ENCODE measurements at places on chromosomes 12 and 14. TPM values are rescaled to one million over a fixed set of nuclear protein-coding genes. Genes with fewer than 3 reads are reported as not detected.

- peak; percentile 40 for DNase-seq
Measured at GRCh38 chr12:106245767-106246166, 2.1 kb downstream of the CKAP4 start.

CDKN3 gene
- 177 TPM for total RNA-seq

GRCh38 chr12:57309420-57309819, 58.4 kb upstream of the STAC3 start:
- DNase-seq = no peak

DNA sequence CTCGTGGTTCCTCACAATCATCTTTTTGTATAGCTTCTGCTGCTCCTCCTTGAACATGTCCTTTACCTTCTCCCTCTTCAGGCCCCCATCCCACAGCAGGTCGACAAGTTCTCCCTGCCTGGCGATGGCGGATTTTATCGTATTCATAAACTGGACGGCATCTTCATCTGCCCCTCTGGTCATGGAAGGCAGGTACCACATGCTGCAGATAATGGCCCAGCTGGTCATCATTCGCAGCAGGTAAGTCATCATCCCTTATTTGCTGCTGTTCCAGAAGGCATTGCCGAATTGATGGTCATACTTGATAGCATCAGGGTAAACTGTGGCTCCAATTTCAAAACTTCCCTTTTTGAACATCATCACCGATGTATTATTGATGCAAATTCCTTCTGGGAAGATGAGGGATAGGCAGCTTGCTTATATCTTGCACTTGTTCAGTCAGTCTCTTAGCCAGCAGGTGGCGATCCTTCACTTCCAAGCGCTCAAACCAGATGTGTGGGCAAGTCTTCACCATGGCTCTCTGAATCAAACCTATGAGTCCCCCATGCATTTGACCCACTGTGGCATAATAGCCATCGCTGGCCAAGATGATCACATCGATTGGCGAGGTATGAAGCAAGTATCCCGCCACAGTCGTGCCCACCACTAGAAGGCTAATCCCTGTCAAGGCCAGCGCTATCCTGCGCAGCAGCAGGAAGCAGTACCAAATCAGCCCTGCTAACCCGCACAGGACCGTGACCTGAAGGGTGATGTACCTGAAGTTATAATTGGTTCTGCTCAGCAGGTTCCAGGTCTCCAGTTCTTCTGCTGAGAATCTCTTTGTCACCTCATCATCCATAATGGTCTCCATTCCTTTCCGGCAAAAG, 381.5 kb upstream of the STXBP6 start:
- peak; percentile 40 for DNase-seq

GRCh38 chr12:131121705-131122405, 168.1 kb downstream of the ADGRD1 start:
- DNase-seq = no peak

DNA sequence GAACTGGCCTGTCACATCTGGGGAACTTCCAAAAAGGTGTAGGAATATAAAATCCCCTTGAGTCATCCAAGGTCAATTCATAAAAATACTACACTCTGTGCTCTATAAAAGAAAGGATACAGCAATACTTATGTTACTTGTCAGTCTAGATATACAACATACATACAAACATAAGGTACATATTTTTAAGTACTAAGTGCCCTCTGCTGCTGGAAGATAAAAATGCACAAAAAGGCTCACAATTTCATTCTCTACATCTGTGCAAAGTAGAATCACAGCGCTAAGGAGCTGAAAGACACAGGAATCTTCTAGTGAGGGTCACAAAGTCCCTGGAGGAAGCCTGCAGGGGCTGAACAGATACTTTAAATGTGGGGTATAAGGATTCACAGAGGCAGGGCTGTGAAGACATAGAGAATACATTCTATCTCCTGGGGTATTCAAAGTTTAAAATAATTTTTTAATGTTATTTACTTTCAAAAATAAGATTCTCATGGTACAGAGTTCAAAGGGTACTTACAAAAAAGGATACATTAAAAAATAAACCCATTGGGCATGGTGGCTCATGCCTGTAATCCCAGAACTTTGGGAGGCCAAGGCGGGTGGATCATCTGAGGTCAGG, 10.2 kb upstream of the GOLGA5 start:
- peak; percentile 70 for DNase-seq

- no peak for DNase-seq
Measured at GRCh38 chr12:107330831-107331431, 237.6 kb upstream of the CRY1 start.

ESPL1 gene
- 12.3 TPM for total RNA-seq

PLEK2 gene
- total RNA-seq = 5.9 TPM

DNA sequence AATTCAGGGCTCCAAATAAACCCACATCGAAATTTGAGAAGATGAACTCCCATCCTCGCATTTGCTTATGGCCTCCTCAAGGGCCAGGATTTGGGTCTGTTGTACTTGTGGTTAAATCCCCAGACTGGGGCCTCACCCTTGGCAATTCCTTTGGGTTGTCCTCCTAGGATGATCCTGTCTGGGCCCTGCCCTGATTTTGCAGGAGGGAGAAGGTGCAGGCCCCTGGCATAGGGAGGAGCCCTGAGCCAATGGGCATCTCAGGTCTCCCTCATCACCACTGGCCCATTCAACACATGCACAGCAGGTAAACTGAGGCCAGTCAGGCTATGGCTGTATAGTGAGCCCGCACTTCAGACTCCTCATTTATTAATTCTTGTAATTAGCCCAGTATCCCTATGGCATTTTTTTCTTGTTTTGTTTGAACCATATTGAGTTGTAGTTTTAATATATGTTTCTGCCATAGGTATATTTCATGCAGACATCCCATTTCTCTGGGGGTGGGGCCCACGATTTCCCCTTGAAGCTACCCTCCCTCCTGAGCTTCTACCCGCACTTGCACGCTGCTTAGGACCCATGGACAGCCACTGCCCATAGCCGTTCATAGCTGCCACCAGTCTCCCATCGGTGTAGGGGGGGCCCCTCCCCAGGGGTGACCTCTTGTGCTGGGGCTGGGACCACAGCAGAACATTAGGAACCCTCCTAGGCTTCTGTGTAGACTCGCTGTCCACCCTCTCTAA, 67.1 kb upstream of the DDX11 start:
- no peak for DNase-seq

DNA sequence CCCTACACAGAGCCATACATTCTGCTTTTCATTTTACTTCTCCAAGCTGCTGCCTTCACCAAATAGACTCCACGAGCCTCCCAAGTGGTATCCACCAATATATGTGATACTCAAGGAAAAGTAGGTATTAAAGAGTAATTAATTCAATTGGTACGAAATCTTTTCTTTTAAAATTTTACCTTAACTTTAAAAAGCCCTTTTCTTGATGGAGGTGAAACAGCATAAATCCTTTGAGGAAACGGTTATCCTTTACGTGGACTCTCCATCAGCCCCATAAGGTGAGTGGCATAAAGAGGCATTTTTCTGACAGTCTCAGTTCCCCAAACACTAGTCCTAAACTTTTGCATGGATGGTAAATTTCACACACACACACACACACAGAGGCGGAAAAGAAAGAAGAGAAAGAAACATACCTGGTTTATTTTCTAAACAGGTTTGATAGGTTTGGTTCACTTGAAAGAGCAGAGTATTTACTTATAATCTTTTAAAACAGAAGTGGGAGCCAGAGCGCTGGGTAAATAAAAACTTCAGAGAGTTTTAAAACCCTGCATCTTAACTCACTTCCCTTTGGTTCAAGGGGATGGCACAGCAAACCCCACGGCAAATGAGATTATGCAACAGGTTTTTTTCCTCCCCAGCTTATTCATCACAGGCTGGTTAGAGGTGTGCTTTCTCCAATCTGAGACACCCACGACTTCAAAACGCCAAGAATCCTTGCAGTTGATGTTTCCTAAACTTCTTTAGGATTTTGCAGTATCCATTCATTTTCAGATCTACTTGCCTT, 1.9 kb downstream of the DUSP16 start:
- DNase-seq = no peak

Data from NCI-H460 (cell line).